ENCODE measurements at places on chromosomes 2 and 18. TPM values are rescaled to one million over a fixed set of nuclear protein-coding genes. Genes with fewer than 3 reads are reported as not detected.
A peak's percentile ranks its signal among the peaks of the same experiment; 100 is the strongest.

The STAT1 gene
- 50.5 TPM for total RNA-seq

The MRPS5 gene
- total RNA-seq = 46.6 TPM

The ASB18 gene
- total RNA-seq = not detected

The DNAJC5G gene
- total RNA-seq = 0.42 TPM

The FTCDNL1 gene
- total RNA-seq = 2.5 TPM

DNA sequence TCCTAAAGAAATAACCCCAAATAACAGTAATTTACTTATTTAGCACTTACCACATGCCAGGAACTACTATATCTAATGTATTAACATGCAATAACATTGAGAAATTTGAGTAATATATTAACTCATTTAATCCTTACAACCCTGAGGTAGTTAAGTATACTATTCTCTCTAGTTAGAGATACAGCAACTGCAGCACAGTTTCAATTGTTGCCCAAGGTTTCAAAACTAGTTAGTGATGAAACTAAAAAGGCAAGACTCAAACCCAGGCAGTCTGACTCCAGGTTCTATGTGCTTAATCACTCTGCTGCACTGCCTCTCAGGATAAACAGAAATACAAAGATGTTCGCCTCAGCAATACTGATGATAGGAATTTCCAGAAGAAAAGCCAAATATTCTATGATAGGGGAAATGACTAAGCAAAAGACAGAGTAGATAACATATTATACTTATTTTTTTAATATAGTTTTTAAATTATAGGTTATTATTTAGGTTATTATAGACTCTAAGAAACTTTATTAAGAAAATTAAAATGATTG, 88.0 kb downstream of the SS18 start:
- DNase-seq = no peak

GRCh38 chr2:48906633-48907032, 151.1 kb upstream of the LHCGR start:
- peak; percentile 81 for DNase-seq

- DNase-seq = no peak
Observed at GRCh38 chr2:172397148-172397834, 30.1 kb upstream of the ITGA6 start.

DNA sequence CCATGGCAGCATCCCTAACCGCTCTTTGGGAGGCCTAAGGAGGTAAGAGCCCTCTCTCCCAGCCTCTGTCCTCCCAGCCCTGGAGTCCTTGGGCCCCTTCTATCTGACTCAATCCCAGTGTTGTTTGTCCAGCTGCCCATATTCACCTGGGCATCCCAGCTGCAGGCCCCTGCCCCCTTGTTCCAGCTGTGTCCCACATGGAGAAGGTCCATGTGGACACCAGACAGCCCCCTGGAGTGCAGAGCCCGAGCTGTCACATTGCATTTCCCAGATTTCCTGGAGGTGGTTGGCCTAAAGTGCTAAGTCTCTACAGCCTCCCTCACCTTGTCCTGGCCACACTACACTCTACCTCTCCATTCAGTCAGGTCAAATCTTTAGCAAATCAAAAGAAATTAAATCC, 42.5 kb downstream of the PSD4 start:
- no peak for DNase-seq

- DNase-seq = no peak
Observed at GRCh38 chr2:133867166-133867565, 298.9 kb upstream of the NCKAP5 start.

GRCh38 chr2:218405746-218406208, 6.1 kb downstream of the CTDSP1 start:
- DNase-seq = no peak

DNA sequence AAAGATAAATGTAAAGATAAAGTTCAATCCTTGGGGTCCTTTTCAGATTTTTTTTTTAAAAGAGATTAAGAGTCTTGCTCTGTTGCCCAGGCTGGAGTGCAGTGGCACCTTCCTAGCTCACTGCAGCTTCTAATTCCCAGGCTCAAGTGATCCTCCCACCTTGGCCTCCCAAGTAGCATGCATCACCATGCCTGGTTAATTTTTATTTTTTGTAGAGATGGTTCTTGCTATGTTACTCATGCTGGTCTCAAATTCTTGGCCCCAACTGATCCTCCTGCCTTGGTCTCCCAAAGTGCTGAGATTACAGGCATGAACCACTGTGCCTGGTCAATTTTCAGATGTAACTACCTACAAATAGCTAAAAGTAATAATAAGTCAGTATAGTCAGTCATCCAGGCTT, 21.1 kb downstream of the NFE2L2 start:
- DNase-seq = no peak

DNA sequence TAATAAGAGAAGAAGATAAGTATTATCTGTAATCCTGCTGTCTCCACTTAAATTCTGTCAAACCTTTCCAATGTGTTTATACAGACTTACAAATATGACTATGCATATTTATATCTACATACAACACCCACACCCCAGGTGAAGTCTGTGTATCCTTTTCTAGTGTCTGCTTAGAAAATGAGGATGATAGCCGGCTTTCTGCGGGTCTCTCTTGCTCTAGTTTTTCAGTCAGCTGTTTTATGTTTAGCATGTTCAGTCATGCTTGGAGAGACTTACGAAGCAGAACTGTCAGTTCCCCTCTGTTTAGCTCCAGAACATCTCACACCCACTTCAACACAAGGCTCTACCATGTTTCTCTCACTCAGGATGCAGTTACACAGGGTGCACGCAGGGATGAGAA, 137.3 kb upstream of the NFATC1 start:
- peak; percentile 53 for DNase-seq

DNA sequence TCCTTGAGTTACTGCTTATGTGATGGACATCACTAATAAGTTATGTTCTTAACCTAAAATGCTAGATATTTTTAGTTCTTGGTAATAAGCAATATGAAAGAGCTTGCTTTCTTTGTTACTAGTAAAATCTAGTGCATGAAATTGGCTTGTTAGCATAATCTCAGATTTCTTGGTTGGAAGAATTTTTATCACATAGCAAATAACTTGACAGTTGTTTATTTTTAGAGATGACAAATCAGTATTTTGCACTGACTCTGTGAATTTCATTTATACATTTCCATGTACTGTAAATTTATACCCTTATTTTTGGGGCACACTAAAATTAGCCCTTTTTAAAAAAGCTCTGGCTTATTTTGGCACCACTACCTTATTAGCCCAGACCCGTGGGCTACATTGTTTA, 45.6 kb downstream of the LCLAT1 start:
- DNase-seq = no peak

- no peak for DNase-seq
Observed at GRCh38 chr18:58091099-58091611, 47.1 kb downstream of the NEDD4L start.

DNA sequence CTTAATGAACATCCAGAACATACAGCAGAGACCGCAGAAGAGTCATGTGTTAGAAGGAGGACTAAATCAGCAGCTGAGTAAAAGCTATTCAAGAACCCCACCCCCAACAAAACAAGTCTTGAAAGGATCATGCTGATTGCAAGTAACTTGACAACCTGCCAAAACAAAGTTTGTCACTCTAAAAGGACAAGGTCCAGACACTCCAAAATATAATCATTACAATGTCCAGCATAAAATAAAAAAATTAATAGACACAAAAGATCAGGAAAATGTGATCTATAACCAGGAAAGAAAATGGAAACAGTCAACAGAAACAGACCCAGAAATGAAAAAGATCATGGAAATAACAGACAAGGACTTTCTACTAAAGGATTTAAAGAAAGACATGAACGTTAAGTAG, 28.5 kb downstream of the CCDC88A start:
- no peak for DNase-seq

DNA sequence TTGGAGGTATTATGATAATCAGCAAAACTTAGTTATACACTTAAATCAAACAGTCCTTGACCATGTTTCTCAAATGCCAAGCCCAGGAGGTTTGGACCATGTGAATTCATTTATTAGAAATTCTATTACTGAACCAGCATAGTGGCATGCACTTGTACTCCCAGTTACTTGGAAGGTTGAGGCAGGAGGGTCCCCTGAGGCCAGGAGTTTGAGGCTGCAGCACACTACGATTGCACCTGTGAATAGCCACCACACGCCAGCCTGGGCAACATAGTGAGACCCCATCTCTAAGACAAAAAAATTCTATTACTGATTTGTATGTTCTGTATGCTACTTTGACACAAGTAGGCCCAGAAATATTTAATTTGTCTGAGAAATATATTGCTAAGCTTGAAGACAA, 43.6 kb upstream of the FZD7 start:
- no peak for DNase-seq

DNA sequence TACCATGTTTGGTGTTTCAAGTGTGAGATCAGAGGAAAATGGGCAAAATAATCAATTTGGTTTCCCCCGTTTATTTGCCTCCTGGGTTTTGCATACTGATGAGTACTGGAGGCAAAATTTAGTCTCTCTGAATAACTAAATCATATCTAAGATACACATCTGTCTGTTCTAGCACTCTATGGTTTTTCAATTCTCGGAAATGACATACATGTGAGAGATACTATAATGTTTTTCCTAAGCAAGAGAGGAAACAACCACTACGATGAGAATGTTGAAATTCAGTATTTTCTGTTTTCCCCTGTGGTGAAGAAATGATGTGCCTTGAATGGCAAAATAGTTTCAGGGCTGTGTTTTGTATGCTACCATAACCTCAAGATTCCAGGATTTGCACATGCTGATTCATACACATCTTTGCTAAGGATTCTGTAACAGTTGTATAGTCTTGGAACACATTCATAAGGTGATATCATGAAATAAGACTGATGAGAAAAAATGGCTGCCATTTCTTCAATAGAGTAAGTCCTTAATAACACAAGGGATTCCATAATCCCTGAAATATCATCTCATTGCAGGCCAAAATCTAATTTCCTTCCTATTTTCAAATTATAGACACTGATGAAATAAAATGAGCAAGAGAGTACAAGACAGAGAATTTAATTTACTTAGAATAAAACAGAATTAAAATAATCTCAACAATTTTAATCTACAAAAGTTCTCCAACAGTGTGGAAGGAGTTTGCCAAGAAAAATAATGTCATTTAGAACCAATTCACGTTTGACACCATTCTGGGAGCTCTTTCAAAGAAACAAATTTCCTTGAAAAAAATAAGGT, 316.6 kb downstream of the FIGN start:
- no peak for DNase-seq

- DNase-seq = no peak
Observed at GRCh38 chr2:202261531-202261930, 4.0 kb upstream of the NOP58 start.

DNA sequence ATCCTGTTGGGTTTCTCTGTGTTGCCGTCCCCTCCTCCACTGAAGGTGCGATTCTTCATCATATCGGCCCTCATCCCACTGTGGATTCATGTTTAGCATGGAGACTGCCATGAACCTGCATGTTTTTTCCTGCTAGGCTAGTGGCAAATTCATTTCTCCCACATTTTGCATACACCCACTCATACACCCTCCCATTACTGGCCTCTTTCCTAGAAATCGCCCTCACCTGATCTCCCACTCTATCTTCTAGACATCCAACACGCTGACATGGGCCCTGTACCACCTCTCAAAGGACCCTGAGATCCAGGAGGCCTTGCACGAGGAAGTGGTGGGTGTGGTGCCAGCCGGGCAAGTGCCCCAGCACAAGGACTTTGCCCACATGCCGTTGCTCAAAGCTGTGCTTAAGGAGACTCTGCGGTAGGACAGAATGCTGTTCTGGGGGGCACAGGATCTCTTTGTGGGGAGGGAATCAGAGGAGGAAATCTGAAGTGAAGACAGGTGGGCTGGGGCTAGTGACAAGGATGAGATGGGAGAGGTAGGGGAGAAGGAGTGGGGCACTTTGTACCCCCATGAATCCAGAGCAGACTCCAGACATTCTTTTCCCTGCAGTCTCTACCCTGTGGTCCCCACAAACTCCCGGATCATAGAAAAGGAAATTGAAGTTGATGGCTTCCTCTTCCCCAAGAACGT, 17.7 kb downstream of the PRKAG3 start:
- DNase-seq = peak; percentile 60

- DNase-seq = no peak
Observed at GRCh38 chr2:128692895-128693742, 374.5 kb upstream of the HS6ST1 start.

GRCh38 chr18:52319424-52319983, 20.5 kb upstream of the DCC start:
- no peak for DNase-seq

- no peak for DNase-seq
Observed at GRCh38 chr2:160029270-160029628, 33.2 kb downstream of the PLA2R1 start.

DNA sequence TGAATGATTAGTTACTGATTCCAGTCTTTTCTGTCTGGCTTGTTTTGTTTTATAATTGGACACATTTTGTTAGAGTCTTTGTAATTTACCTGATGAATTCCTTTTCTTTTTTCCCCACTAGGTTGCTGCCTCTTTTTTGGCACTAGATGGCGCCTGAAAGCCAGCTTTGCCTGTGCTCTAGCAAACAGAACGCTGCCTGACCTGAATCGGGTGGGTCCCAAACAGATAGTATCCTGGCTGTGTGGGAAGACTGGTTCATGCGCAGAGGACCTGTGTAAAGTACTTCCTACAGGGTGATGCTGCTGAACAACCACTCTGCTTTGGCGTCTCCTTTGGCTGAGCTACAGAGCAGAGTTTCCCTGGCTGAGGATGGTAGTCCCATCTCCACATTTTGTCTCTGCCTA, 288.2 kb downstream of the IKZF2 start:
- no peak for DNase-seq

DNA sequence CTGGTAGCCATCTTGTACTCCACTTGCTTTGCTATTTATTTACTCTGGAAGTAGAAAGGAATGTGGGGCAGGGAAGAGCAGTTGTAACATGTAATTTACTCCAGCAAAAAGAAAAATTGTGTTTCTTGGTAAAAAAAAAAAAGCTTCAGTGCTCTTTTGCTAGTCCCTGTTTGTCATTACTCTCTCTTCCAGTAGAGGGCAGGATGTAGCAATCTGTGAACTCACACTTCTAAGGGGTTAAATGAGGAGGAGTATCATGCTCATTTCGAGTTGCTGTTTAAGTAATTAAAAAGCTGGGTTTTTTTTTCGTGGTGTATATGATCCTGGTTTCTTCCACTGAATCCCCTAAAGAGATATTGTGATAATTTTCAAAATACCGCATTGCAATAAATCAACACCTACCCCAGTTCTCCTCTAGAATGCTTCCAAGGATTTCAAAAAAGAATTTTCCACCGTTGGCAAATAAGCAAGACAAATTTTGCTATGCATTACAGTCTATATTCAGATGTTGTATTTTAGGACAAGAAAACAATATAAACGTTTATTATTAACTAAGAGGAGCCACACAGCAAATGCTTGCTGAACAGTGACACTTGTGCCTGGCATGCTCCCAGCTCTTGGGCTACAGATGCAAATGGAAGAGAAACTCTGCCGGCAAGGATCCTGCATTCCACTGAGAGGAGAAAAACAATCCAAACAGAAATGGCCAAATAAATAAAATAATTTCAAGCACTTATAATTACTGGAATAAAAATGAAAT, 261.6 kb downstream of the ASXL3 start:
- DNase-seq = no peak

GRCh38 chr2:237645261-237645660, 17.9 kb downstream of the LRRFIP1 start:
- no peak for DNase-seq

DNA sequence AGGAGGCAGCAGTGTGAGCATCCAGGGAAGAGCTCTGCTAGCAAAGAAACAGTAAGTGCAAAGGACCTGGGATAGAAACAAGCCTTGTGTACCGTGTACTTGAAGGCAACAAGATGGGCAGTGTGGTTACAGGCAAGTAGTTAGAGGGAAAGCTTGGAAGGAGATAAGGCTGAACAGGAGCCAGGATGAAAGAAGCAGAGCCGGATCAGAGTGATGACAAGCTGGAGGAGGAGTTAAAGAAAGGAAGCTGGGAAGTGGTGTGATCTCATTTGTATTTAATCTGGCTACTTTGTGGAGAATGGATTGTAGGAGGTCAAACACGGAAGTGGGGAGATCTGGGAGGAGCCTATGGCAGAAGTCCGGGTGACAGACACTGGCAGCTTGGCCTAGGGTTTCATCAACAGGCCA, 44.7 kb upstream of the VPS54 start:
- no peak for DNase-seq
